ENCODE measurements at places on chromosomes 6 and 20.

DNA sequence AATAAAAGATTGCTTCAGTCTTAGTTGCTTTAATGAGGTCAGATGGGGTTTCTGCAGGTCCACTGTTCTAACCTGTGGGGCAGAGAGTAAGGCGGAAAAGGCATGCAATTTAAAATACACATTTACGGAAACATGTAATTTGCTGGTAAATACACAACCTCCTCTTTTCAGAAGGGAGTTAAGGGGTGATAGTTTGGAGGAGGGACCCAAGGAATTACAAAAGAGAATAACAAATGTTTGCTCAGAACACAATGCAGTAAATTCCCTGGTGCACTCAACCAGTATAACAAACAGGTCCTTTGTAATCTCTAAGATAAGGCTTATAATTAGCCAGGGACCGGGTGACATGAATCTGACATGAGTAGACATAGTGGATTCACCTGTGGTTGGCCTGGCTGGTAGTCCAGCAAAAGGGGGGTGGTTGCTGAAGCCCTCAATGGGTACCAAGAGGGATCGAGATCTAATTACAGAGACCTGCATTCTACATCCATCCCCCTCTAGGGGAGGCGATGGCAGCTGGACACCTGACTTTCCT is 295.1 kb downstream of the PHACTR1 start:
- peak; percentile 72 for DNase-seq

GRCh38 chr6:149977221-149977620 is 13.5 kb downstream of the ULBP1 start:
- DNase-seq = no peak

DNA sequence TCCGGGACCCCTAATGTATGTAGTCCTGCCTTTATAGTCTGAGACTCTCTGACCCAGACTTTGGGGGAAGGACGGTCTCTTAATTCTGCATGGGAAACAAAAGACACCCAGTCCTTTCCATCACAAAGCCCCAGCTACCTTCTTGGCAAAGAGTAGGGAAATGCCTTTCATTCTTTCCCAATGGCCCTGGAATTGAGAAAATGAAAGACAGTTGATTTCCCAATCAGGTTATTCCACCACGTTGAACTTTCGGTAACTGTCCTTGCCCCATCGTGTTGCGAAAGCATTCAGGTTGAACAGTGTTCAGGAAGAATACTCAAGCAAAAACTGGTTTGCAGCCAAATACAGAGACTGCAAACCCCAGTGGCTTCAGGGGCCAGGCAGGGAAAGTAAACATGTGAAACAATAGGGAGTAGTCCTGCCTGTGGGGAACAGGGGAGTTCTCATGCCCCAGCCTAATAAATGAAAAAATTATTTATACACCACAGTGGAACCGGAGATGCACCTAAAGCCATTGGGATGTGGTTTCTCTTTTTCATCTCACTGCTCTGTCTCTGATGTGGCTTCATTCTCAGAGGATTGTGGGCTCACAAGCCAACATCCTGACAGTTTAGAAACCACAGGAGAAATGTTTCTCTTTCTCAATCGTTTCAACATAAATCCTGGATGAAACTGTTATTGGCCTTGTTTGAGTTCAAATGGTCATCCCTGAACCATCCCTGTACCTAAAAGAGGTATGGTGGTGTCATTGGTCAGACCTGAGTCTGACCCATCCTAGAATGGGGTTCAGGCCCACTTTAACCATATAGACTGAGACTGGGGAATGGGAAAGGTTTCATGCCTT is 44.2 kb upstream of the SLC9A8 start:
- no peak for DNase-seq

GRCh38 chr6:154535147-154535546 is 24.7 kb upstream of the CNKSR3 start:
- peak; percentile 17 for DNase-seq

- no peak for DNase-seq
Measured at GRCh38 chr6:139091826-139092225, 43.1 kb upstream of the HECA start.

GRCh38 chr20:48782053-48782452 is 45.7 kb downstream of the PREX1 start:
- DNase-seq = no peak

DNA sequence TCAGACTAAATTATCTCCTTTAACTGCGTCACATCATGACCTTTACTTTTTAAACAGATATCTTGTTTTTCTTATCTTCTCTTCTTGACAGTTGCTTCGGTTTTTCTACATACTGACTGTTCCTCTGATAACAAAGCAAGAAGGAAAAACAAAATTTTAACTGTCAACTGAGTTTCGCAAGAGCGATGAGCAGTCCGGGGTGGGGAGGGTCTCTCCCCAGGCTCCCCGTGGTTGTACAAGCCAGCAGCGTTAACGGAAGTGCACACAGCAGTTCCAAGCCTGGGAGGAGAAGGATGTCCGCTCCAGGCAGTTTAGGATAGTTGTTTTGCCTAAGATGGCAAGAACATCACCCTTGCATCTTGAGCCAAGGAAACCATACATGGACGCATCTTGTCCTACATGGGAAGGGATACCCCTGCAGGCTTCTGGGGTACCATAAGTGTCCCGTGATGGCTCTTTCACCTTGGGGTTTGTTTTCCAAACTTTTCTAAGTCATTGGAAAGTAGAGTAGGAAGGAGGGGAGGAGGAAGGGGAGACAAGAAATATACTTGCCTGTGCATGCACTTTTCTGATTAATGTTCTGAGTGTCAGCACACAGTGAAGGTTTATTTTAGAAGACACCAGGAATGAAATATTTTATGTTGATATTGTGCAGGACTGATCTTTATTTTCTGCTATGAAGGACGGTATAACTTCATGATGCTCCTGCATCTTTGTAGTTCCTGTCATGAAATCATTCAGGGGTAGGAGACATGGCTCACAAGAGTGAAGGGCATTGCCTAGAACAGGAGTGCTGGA is 20.8 kb downstream of the SLC24A3 start:
- DNase-seq = no peak

DNA sequence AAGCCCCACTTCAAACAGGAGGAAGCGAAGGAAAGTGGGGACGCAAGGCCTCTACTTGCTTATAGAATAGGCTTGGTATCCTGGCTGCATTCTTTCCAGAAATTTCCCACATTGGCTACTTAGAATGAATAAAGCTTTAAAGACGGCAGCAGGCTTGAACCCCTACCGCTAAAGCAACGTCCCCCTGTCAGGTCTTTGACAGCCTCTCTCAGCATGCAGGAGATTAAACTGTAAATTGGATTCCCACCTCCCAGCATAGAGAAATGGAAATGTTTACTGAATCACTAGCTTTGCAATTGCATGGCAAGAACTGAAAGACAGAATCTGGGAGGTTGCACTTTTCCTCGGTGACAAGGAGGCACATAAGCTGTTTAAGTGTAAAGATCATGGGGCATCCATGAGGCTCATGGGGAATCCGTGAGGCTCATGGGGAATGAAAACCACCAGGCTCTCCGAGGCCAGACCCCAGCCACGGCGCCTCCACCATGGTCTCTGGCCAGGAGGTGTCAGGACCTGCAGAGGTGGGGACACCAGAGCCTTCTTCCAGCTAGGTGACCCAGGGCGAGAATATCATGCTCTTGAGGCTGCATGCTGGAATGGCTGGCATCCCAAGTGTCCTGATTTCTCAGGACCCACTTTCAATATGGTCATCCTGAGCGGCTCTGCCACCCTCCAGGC is 10.3 kb downstream of the LEMD2 start:
- no peak for DNase-seq

DNA sequence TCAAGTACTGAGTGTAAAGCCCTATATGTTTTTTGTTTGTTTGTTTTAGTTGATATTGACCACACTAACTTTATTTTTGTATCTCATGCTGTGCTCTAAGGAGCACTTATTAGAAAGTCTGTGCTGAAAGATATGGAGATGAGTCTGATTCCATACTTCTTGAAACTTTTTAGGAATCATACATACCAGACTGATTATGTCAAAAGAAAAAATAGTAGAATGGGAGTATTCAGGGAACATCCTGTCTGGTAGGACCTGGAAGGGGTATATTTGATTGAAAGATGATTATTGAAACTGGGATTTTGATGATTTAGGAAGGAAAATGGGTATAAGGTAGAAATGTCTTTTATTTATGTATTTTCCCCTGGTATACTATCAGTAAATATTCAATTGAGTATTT is 111.4 kb downstream of the QKI start:
- DNase-seq = no peak

DNA sequence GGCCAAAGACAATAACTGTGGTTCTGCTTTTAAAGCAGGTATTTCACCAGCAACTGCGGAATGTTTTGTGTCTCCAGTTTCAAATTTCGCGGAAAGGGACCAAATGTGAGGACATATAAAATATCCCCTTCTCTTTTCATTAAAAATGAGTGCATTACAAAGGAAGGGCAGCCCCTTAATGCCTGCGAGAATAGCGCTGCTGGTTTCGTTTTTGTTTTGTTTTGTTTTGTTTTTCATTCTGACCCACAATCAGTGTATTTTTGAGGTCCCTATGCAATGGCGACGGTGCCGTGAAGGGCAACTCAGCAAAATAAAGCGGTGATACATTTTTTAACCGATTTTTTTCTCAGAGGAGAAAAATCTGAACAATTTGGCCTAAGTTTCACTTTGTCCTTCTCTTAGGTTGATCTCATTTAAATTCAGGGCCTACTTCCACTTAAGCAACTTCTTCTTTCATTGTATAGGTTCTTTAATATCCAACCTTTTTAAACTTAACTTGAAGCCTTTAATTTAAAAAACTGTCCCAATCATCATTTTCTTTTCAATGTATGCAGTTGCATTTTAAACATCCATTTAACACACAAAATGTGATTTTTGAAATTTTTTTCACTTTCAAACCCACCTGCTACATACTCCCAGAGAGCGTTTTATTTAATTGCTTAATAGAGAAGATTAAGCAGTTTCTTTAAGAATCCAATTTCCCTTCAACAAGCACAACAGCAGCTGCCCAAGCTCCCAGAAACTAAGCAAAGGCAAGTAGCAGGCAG is 2.9 kb upstream of the HIVEP2 start:
- DNase-seq = no peak

GRCh38 chr20:58959652-58960051 is 21.4 kb upstream of the NELFCD start:
- DNase-seq = no peak

Measured in NCI-H526 (cell line).